HT1080 (cell line): ENCODE measurements at places on chromosomes 3 and 15.

- DNase-seq = no peak
These were observed 129.9 kb upstream of the ABI3BP start for GRCh38 chr3:101123081-101123480.

DNA sequence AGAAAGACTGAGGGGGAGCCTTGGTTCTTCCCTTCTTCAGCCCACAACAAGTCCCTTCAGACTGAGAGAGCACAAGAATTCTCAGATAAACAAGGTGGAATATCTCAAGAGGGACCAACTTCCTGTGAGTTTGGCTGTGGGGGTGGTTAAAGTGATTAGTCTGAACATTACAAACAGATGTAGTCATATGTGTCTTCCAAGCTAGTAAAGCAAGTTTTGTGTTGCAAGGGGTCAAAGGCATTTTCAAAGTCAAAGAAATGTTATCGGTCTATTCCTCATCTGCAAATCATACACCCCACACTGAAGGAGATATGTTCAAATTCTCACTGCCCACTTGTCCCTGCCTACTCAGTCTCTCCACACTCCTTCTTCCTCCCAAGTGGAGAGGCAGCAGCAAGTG, 242.5 kb downstream of the FAM43A start:
- DNase-seq = peak; percentile 46

- DNase-seq = no peak
These were observed 128.9 kb downstream of the NSMCE3 start for GRCh38 chr15:29140475-29141307.

GRCh38 chr3:150411106-150411460, 3.0 kb downstream of the TSC22D2 start:
- DNase-seq = no peak

DNA sequence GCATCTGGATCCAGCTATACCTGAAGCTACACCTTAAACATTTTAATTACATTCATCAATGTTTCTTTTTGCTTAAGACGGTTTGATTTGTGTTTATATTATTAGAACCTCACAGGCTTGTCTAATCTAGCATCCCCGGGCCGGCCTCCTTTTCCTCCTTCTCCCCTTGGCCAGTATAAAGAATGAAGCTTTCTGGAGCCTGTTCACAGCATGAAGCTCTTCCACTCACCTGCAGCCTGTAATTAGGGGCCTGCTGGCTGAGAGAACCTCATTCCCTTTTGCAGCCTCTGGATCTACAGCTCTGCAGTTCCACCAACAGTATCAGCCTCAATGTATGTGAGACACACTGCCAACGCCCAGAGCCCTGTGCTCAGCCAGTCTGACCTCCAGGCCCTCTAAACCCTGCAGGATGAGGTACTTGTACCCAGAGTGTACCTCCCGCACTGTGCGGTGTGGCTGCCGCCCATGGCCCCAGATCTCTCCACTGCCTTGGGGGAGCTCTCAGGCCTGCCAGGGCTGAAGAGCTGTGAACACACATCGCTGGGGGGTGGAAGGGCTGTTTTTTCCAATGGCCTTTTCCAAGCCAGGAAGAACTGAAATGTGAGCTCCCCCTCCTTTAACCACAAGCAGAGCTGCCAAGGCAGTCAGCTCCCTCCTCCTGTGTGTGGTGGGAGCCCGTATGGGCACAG, 114.7 kb upstream of the ALDH1A3 start:
- DNase-seq = peak; percentile 82

GRCh38 chr3:105195260-105195659, 171.4 kb upstream of the ALCAM start:
- DNase-seq = peak; percentile 28

GRCh38 chr3:32186876-32187275, 51.6 kb upstream of the CMTM8 start:
- no peak for DNase-seq

- DNase-seq = no peak
These were observed 18.5 kb downstream of the KBTBD8 start for GRCh38 chr3:67016522-67017080.

GRCh38 chr3:130820976-130821375, 72.9 kb upstream of the ATP2C1 start:
- DNase-seq = peak; percentile 92

- peak; percentile 16 for DNase-seq
These were observed 1144.2 kb downstream of the ROBO2 start for GRCh38 chr3:78183906-78184599.

GRCh38 chr3:40741729-40742128, 217.0 kb downstream of the ZNF621 start:
- peak; percentile 50 for DNase-seq

DNA sequence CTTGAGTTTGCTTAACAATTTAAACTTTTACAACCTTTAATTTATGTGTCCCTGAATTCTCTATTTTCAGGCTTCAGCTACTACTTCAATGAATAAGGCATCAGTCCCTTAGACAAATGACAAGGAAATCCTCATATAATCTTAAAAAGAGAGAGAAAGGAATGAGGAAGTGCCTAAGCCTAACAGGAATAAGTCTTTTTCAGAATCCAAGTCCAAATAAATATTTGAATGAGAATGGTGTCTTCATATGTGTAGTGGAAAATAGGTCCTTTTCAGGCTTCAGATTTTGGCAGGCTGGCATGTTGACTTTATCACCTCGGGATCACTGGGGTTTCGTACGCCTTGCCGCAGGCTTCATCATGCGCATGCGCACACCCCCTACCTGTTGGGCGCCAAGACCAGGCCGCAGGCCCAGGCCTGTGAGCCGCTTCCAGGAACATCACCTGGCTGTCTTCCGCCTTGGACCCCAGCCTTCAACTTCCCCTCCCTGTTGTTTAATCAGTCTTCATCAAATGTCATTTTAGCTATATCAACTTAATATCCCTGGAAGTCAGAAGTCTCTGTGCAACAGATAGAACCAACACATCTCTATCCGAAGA, 334.5 kb downstream of the SOX2 start:
- DNase-seq = no peak

- no peak for DNase-seq
These were observed 523 bp downstream of the HDAC11 start for GRCh38 chr3:13480340-13481318.

DNA sequence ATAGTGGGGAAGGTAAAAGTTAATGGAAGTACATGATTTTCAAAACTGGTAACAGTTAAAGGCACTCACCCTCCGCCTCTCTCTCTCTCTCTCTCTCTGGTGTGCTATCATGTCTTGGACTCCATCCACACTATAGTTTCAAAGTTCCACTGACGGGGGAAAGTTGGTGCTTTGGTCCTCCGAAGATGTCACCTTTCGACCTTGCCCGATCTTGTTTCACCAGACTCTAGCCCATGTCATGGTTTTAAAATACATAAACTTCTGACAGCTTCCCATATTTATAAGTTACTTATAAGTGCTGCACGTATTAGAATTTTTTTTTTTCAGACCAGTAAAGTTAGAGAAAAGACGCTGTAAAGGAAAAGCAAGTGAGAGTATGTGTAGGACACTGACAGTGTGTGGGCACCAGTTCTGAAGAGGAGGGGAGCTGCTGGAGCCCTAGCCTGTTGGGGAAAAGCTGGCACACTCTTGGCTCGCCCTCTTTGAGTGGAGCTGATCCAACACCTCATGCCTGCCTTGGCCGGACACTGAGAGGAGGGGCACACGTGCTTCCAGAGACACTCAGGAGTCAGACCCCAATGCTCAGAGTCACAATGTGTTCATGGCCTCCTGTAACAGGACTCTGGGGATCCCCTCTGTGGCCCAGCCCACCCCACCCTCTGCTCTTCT, 200.5 kb upstream of the TPM1 start:
- no peak for DNase-seq

DNA sequence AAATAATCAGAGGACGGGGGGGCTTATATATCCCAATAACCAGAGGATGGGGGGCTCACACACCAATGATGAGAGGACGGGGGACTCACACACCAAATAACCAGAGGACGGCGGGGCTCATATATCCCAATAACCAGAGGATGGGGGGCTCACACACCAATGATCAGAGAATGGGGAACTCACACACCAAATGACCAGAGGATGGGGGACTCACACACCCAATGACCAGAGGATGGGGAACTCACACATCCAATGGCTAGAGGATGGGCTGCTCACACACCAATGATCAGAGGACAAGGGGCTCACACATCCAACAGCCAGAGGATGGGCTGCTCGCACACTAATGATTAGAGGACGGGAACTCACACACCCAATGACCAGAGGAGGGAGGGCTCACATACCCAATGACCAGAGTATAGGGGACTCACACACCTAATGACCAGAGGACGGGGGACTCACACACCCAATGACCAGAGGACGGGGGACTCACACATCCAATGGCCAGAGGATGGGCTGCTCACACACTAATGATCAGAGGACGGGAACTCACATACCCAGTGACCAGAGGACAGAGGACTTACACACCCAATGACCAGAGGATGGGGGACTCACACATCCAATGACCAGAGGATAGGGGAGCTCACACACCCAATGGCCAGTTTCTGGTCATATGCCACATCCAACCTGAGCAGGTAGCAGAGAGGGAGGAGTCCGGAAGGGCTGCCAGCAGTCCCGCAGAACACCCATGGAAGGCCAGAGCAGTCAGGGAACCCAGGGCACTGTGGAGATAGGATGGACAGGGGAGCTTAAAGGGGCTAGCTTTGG, 10.6 kb downstream of the RAB6B start:
- no peak for DNase-seq

DNA sequence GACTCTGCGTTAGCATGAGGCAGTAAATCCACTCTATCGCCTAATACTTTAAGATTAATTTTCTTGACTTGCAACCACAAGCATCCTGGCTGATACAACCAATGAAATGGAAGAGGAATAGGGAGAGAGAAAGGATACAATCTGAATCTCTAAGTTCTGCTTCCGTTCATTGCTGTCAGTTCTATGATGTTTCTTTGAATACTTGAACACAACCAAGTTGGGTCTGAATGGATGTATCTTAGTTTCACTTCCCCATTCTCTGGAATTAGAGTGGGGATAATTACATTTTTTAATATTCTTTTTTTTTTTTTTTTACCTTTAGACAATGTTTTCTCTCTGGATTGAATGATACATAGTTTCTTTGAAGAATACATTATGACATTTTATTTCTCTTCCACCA, 22.9 kb downstream of the PDE8A start:
- DNase-seq = no peak

GRCh38 chr3:172705170-172705569, 5.7 kb downstream of the NCEH1 start:
- no peak for DNase-seq

DNA sequence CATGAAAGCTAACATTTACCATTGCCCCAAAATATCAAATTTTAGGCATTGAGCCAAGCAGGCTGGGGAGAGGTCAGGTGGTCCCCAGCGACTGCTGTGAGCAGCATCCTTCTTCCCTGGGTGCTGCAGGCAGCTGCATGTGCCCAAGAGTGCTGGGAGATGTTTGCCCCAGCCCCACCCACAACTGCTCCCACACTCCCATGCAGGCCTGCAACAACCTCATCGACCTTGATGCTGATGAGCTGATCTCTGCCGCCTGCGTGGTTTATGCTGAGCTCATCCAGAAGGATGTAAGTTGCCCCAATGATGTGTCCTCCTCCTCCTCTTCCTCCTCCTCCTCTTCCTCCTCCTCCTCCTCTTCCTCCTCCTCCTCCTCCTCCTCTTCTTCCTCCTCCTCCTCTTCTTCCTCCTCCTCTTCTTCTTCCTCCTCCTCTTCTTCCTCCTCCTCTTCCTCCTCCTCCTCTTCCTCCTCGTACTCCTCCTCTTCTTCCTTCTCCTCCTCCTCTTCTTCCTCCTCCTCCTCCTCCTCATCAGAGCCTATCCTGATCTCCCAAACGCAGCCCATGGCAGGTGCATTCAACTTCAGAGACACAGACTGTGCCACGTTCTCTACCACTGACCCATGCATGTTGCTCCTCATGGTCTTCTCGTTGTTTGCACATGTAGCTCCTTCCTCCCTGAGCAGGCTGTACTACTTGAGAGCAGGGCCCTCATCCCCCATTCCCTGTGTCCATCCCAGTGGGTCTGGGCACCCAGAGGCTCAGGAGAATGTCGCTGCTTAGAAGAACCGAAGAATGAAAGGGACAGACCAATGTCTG, 15.1 kb downstream of the TBC1D21 start:
- no peak for DNase-seq

DNA sequence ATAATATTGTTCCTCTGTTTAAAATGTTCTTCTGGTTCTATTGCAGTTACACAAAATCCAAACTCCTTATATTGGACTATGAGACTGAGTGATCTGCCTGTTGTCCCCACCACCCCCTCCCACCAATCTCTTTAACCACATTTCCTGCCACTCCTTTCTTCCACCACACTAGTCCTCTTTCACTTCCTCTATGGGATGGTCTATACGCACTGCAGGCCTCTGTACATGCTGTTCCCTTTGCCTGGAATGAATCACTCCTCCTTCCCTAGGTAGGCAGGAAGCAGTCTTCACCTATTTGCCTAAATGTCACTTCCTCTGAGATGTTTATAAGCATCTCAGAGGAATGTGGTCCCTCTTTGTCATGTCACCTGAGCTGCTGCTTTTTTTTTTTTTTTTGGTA, 4.0 kb downstream of the MAP2K1 start:
- DNase-seq = peak; percentile 78

DNA sequence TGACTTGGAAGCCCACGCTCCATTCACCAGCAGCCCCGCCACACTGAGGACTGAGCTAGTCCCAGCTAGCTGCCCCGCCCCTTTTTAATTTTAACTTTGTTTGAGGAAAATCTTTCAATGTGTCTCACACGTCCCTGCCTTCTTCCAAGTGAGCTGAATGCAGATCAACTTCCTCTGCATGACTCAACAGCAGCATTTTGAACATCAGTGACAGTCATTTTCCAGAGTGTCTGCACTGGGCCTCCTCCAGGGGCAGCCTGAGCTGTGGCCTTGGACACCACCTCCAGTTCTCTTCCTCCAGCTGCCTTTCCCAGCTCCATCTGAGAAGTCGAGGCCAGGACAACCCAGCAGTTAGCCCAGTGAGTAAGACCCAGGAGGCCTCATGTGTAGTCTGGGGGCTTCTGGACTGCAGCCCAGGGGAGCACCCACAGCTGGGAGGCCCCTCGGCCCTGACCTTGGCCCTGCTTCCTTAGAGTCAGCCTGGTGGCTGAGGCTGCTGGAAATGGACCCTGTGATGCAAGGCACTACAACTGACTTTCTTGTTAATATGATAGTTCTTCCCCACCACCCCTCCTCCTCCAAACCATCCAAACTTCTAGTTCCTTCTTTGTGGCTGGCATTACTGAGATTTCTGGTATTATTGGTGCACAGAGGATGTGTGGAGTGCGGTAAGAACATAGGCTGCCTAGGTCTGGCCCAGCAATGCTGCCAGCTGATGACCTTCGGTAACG, 21.4 kb upstream of the ESYT3 start:
- peak; percentile 71 for DNase-seq

DNA sequence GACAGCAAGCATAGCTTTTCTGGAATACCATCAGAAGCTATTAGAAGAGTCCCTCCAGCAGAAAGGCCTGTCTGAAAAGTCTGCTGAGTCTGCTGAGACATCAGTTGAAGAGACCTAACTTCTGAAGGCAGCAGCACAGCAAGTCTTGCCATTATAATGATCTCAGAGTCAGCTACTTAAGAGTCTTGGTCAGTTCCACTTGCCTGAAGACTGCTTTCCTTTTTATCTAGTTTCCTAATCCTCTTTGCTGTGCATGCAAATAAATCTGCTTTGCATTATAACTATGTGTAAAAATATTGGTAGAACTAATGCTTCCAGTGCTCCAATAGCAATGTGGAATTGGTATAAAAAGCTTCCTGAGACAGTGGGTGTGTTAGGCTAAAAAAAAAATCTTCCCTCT, 34.9 kb upstream of the CPOX start:
- no peak for DNase-seq

- no peak for DNase-seq
These were observed 135.3 kb downstream of the MEX3B start for GRCh38 chr15:81910355-81911021.
